Heart right ventricle (tissue), 16 donors: ENCODE measurements at places on chromosomes 7 and 10. TPM values are rescaled to one million over a fixed set of nuclear protein-coding genes. Genes with fewer than 3 reads are reported as not detected.

Gene HOXA11
- total RNA-seq = not detected

- no peak for DNase-seq
These were observed 156.4 kb upstream of the MINDY3 start for GRCh38 chr10:16016688-16017087.

GRCh38 chr7:150453181-150453580 lies 2.8 kb downstream of the GIMAP8 start:
- no peak for DNase-seq

- DNase-seq = no peak
These were observed 115.6 kb upstream of the MKLN1 start for GRCh38 chr7:131212114-131212513.

GRCh38 chr7:64618785-64619456 lies 47.0 kb upstream of the ZNF107 start:
- DNase-seq = peak; percentile 40
